ENCODE measurements at places on chromosomes 13 and 19.

DNA sequence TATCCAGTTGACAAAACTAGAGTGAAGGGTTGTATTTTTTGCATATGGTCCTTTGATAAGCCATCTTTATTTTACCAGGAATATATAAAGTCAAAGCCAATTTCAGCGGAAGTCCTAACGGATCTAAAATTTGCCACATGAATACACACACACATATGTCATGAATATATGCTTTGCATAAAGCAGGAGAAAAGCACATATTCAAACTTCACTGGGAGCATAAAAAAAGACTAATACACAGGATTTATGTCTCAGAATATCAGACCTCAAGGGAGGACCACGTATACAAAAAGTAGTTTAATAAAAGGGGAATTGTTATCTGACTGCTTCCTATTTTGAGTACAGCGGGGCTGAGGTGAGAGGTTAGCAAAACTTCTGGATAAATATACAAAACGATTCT is 308.7 kb downstream of the PCDH9 start:
- no peak for DNase-seq

DNA sequence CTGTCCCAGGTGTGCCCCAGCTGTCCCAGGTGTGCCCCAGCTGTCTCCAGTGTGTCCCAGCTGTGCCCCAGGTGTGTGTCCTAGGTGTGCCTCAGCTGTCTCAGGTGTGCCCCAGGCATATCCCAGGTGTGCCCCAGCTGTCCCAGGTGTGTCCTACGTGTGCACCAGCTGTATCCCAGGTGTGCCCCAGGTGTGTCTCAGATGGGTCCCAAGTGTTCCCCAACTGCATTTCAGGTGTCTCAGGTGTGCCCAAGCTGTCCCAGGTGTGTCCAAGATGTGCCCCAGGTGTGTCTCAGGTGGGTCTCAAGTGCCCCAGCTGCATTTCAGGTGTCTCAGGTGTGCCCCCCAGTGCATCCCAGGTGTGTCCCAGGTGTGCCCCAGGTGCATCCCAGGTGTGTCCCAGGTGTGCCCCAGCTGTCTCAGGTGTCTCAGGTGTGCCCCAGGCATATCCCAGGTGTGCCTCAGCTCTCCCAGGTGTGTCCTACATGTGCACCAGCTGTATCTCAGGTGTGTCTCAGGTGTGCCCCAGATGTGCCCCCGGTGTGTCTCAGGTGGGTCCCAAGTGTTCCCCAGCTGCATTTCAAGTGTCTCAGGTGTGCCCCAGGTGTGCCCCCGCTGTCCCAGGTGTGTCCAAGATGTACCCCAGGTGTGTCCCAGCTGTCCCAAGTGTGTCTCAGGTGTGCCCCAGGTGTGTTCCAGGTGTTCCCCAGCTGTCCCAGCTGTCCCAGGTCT is 1.3 kb upstream of the GRK1 start:
- DNase-seq = no peak

DNA sequence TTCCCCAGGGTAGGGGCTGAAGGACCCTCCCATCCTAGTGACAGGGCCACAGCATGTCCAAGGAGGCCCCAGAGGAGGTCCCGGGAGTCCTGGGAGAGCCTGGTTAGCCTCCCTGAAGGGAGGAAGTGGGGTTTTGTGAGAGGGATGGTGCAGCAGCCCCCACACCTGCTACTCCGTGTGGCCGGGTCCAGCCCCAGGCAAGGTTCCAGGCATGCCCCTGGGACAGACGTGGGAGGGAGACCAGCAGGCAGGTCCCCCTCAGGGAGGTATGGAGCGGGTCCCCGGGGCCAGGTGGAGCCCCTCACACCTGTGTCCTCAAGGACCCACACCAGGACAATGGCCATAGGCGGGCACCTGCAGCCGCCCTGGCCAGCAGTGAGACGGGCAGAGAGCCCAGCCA is 1.9 kb upstream of the F7 start:
- no peak for DNase-seq

- no peak for DNase-seq
Observed at GRCh38 chr19:40804783-40805242, 5.8 kb downstream of the EGLN2 start.
